ENCODE measurements at places on chromosomes 16 and 17.
A peak's percentile ranks its signal among the peaks of the same experiment; 100 is the strongest.

GRCh38 chr16:61798741-61799140, 237.5 kb downstream of the CDH8 start:
- peaks cover 22% of the 10 kb centered on the region for H3K27me3 ChIP-seq
- no peak overlapping the region for H3K27ac ChIP-seq
- no peak for DNase-seq
- no peaks in the 10 kb centered on the region for H3K36me3 ChIP-seq
- H3K4me1 ChIP-seq: no peaks in the 10 kb centered on the region
- no peak overlapping the region for H3K4me3 ChIP-seq

DNA sequence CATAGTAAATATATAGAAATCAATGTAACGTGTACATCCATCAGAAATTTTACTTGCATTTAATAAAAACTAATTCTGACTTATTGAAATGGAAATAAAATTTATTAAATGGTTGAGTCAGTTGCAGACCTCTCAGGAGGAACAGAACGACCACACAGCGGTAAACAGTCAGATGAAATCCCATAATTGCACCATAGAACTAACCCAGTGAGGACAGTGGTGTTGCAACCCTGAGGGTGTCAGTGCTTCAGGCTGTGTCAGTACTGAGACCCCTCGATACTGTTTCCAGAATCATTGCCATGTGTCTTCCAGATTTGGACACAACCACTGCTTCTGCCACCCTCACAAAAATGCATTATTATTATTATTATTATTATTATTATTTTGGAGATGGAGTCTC, 29.0 kb upstream of the SSTR2 start:
- no peak overlapping the region for H3K27ac ChIP-seq
- H3K27me3 ChIP-seq: peaks cover 29% of the 10 kb centered on the region
- DNase-seq: no peak
- no peaks in the 10 kb centered on the region for H3K4me1 ChIP-seq
- no peaks in the 10 kb centered on the region for H3K36me3 ChIP-seq
- H3K4me3 ChIP-seq: no peak overlapping the region

GRCh38 chr17:55323518-55324295, 58.9 kb downstream of the HLF start:
- no peaks in the 10 kb centered on the region for H3K36me3 ChIP-seq
- DNase-seq: no peak
- no peak overlapping the region for H3K4me3 ChIP-seq
- H3K4me1 ChIP-seq: peaks cover 7% of the 10 kb centered on the region
- H3K27me3 ChIP-seq: no peaks in the 10 kb centered on the region
- no peak overlapping the region for H3K27ac ChIP-seq

GRCh38 chr16:66474750-66475199, 47.7 kb downstream of the BEAN1 start:
- H3K4me3 ChIP-seq: no peak overlapping the region
- no peak for DNase-seq
- H3K27me3 ChIP-seq: no peaks in the 10 kb centered on the region
- peaks cover 13% of the 10 kb centered on the region for H3K4me1 ChIP-seq
- H3K36me3 ChIP-seq: peaks cover 6% of the 10 kb centered on the region
- H3K27ac ChIP-seq: no peak overlapping the region

GRCh38 chr17:19371259-19372010, 6.9 kb upstream of the MAPK7 start:
- H3K4me3 ChIP-seq: no peak overlapping the region
- no peaks in the 10 kb centered on the region for H3K4me1 ChIP-seq
- no peaks in the 10 kb centered on the region for H3K36me3 ChIP-seq
- no peaks in the 10 kb centered on the region for H3K27me3 ChIP-seq
- DNase-seq: no peak

- H3K4me3 ChIP-seq: no peak overlapping the region
- peaks cover 4% of the 10 kb centered on the region for H3K36me3 ChIP-seq
- peaks cover 24% of the 10 kb centered on the region for H3K27me3 ChIP-seq
Measured at GRCh38 chr16:86398622-86399021, 111.7 kb upstream of the FOXF1 start.

- H3K27ac ChIP-seq: no peak overlapping the region
- H3K27me3 ChIP-seq: no peaks in the 10 kb centered on the region
- H3K4me3 ChIP-seq: no peak overlapping the region
- H3K36me3 ChIP-seq: peaks cover 55% of the 10 kb centered on the region
- DNase-seq: peak; percentile 11
Measured at GRCh38 chr16:28171816-28172215, 39.9 kb downstream of the XPO6 start.

- peaks cover 17% of the 10 kb centered on the region for H3K4me1 ChIP-seq
- DNase-seq: peak; percentile 73
- no peak overlapping the region for H3K27ac ChIP-seq
- peaks cover 10% of the 10 kb centered on the region for H3K36me3 ChIP-seq
- H3K27me3 ChIP-seq: no peaks in the 10 kb centered on the region
- no peak overlapping the region for H3K4me3 ChIP-seq
Measured at GRCh38 chr17:7296189-7296861, 1.9 kb upstream of the YBX2 start.

DNA sequence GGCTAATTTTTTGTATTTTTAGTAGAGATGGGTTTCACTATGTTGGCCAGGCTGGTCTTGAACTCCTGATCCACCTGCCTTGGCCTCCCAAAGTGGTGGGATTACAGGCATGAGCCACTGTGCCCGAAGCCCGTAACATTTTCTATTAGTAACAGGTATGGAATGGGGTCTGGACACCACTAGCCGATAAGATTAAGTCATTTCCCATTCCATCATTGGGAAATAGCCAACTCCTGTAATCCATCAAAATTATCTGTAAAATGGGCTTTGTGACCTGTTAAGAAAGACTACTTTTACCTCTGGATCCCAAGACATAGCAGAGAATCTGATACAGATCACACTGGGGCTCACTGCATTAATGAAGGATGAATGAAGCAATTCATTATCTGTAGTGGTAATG, 3.9 kb upstream of the LUC7L3 start:
- DNase-seq: no peak
- H3K36me3 ChIP-seq: peaks cover 7% of the 10 kb centered on the region
- peaks cover 1% of the 10 kb centered on the region for H3K4me1 ChIP-seq
- H3K27me3 ChIP-seq: no peaks in the 10 kb centered on the region
- H3K4me3 ChIP-seq: no peak overlapping the region
- H3K27ac ChIP-seq: no peak overlapping the region

DNA sequence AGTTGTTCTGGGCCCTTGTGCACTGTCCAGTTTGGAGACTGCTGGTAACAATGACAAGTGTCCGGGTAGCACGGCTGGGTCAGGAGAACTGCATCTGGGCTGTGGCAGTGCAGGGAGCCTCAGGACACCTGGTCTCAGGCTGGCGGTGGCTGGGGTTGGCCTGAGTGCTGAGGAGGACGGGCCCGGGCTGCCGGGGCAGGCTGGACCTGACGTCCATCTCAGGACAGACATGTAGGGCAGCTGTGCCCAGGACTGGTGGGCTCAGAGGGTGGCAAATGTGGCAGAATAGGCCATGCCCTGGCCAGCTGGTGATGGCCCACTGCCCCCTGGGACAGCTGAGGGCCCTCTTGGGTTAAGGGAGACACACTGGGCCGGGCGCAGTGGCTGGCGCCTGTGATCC, 4.2 kb upstream of the NLRC3 start:
- no peak overlapping the region for H3K27ac ChIP-seq
- DNase-seq: no peak
- no peaks in the 10 kb centered on the region for H3K27me3 ChIP-seq
- peaks cover 7% of the 10 kb centered on the region for H3K36me3 ChIP-seq
- H3K4me1 ChIP-seq: no peaks in the 10 kb centered on the region
- no peak overlapping the region for H3K4me3 ChIP-seq

- DNase-seq: no peak
- peaks cover 6% of the 10 kb centered on the region for H3K36me3 ChIP-seq
- no peak overlapping the region for H3K27ac ChIP-seq
- no peak overlapping the region for H3K4me3 ChIP-seq
Measured at GRCh38 chr17:44931376-44931775, 16.1 kb upstream of the GFAP start.

DNA sequence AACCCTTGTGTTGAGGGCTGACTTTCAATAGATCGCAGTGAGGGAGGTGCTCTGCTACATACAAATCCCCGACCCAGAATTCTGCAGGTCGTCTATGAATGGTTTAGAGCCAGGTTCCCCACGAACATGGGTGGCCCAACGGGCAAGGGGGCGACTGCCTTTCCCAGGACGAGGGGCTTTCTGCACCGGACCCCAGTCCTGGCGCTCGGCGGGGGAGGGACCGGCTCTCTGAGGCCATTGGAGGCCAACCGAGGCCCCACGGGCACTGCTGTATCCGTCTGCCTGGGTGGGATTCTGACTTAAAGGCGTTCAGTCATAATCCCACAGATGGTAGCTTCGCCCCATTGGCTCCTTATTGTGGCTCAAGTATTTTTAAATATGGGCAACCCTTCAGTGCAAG, 21.2 kb downstream of the SEC14L1 start:
- H3K36me3 ChIP-seq: no peaks in the 10 kb centered on the region
- H3K27me3 ChIP-seq: no peaks in the 10 kb centered on the region
- H3K27ac ChIP-seq: no peak overlapping the region
- no peak for DNase-seq

DNA sequence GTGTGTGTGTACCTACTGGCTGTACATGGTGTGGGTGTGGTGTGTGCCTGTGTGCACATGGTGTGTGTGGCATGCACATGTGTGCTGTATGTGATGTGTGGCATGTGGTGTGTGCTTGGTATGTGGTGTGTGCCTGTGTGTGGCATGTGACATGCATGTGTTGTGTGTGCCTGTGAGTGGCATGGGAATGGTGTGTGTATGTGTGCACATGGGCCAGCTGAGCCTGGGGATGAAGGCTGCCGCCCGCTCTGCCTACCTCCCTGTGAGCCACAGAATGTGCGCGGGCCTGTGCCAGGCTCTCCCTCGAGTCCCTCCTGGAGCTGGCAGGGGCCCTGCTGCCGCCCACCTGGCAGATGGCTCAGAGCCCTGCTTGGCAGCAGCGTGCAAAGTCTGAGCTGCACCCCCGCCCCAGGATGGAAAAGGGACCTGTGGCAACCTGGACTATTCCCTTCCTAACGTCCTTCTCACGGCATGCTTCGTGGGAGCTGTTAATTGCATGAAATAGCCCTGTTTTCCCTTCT, 9.3 kb downstream of the PRSS27 start:
- H3K27ac ChIP-seq: no peak overlapping the region
- H3K4me1 ChIP-seq: no peaks in the 10 kb centered on the region
- no peak for DNase-seq
- no peaks in the 10 kb centered on the region for H3K27me3 ChIP-seq
- H3K4me3 ChIP-seq: no peak overlapping the region

GRCh38 chr17:57986841-57987580, 1.0 kb downstream of the VEZF1 start:
- peak; percentile 56 for DNase-seq
- H3K27me3 ChIP-seq: no peaks in the 10 kb centered on the region
- peak overlapping the region; percentile 99 for H3K4me3 ChIP-seq
- peaks cover 41% of the 10 kb centered on the region for H3K4me1 ChIP-seq

GRCh38 chr16:4266372-4266771, 6.5 kb downstream of the TFAP4 start:
- peak; percentile 27 for DNase-seq
- no peak overlapping the region for H3K4me3 ChIP-seq
- H3K27ac ChIP-seq: no peak overlapping the region
- no peaks in the 10 kb centered on the region for H3K27me3 ChIP-seq
- H3K4me1 ChIP-seq: no peaks in the 10 kb centered on the region
- H3K36me3 ChIP-seq: peaks cover 34% of the 10 kb centered on the region

DNA sequence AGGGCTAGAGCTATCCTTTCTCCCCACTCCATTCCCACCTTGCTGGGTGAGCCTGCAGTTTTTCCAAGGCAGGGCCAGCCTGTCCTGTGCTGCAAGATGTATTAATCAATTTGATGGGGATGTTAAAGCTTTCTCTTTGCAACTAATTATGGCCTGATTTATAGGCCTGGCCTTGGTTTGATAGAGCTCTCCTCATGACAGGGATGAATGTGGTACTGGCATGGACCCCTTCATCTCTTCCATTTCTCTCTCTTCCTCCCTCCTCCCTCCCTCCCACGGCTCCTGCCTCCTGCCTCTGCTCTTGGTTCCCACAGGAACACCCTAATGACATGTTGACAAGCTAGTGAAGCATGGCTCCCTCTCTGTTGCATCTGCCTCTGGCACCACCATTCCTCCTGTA, 47.2 kb upstream of the SKAP1 start:
- H3K4me3 ChIP-seq: no peak overlapping the region
- H3K36me3 ChIP-seq: no peaks in the 10 kb centered on the region
- no peak for DNase-seq
- peaks cover 13% of the 10 kb centered on the region for H3K4me1 ChIP-seq
- H3K27ac ChIP-seq: no peak overlapping the region
- H3K27me3 ChIP-seq: no peaks in the 10 kb centered on the region

DNA sequence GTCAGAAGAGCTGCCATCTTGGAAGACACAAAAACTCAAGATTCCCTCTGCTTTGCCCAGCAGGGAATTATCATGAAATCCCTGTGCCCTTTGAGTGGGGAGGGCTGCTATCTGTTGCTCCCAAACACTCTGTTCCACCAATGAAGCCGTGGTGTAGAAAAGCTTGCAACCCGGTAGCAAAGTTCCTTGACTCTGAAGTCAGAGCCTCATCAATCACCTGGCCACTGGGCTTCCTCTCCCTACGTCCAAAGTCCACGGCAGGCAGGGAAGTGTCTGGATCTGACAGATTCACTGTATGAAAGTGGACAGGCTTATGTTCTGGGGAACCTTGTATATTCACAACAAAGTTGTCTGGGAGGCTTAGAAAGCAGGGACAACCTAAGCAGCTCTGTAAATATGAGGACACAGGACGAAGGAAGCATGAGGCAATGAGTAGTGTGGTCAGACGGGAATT, 343.3 kb downstream of the SLC39A11 start:
- H3K4me3 ChIP-seq: no peak overlapping the region
- no peak for DNase-seq
- H3K27ac ChIP-seq: no peak overlapping the region
- no peaks in the 10 kb centered on the region for H3K4me1 ChIP-seq
- no peaks in the 10 kb centered on the region for H3K27me3 ChIP-seq
- no peaks in the 10 kb centered on the region for H3K36me3 ChIP-seq

- no peak overlapping the region for H3K27ac ChIP-seq
- peaks cover 10% of the 10 kb centered on the region for H3K36me3 ChIP-seq
- peak; percentile 16 for DNase-seq
- no peak overlapping the region for H3K4me3 ChIP-seq
- H3K27me3 ChIP-seq: no peaks in the 10 kb centered on the region
- no peaks in the 10 kb centered on the region for H3K4me1 ChIP-seq
Measured at GRCh38 chr17:6913608-6914443, 82.0 kb upstream of the ALOX12 start.

DNA sequence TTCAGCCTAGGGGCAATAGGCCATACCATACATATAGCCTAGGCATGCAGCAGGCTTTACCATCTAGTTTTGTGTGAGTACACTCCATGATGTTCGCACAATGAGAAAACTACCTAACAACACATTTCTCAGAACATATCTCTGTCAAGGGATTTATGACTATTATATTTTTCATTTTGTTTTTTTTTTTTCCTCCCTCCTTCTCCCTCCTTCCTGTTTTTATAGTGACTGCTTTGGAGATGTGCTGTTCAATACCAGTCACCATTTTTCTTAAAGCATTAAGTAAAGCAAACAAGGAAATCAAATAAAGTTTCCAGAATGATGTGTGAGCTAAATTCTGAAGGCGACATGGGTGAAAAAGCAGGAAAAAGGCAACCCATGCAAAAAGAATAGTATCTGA, 194.6 kb downstream of the STX8 start:
- H3K36me3 ChIP-seq: no peaks in the 10 kb centered on the region
- H3K4me1 ChIP-seq: peaks cover 5% of the 10 kb centered on the region
- no peak for DNase-seq
- no peak overlapping the region for H3K27ac ChIP-seq
- no peaks in the 10 kb centered on the region for H3K27me3 ChIP-seq

- DNase-seq: peak; percentile 28
- H3K27me3 ChIP-seq: no peaks in the 10 kb centered on the region
- H3K36me3 ChIP-seq: no peaks in the 10 kb centered on the region
- peak overlapping the region; percentile 19 for H3K27ac ChIP-seq
Measured at GRCh38 chr16:23771027-23771426, 16.2 kb downstream of the CHP2 start.

GRCh38 chr16:83794860-83795554, 12.8 kb upstream of the HSBP1 start:
- peaks cover 6% of the 10 kb centered on the region for H3K36me3 ChIP-seq
- no peak overlapping the region for H3K4me3 ChIP-seq
- no peaks in the 10 kb centered on the region for H3K27me3 ChIP-seq
- H3K4me1 ChIP-seq: no peaks in the 10 kb centered on the region

All from MCF 10A (cell line).